ENCODE measurements at places on chromosomes 4 and X.

- no peak for DNase-seq
Measured at GRCh38 chr4:62822306-62822705, 1586.9 kb downstream of the TECRL start.

DNA sequence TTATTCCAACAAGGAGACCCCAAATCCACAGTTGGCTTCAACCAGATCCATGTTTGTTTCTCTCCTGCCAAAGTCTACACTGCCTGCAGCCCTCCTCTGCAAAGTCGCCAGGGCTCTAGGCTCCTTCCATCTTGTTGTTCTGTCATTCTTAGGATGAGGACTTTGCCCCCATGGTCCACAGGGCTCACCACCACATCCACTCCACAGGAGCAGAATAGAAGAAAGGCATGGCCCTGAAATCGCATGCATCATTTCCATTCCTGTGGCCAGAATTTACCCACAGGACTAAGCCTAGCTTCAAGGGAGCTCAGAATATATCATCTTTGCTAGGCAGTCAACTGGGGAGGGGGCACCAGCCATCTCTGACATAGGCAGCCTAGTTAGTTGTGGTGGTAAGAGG lies 254.7 kb downstream of the FBXW7 start:
- no peak for DNase-seq

DNA sequence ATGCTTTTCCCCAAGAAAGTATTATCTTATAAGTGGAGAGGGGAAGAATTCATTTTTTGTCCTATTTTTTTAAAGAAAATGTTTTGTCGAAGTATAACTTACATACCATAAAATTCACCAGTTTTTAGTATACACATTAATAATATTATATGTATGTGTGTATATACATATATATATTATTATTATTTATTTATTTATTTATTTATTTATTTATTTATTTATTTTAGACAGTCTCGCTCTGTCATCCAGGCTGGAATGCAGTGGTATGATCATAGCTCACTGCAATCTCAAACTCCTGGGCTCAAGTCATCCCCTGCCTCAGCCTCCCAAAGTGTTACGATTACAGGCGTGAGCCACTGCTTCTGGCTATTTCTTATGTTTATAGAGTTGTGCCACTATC lies 334.1 kb downstream of the ZNF674 start:
- DNase-seq: no peak

GRCh38 chr4:47551682-47552081 lies 66.6 kb downstream of the ATP10D start:
- DNase-seq: no peak
